Cerebellum (tissue), 4 donors: ENCODE measurements at places on chromosomes 7 and 10. TPM values are rescaled to one million over a fixed set of nuclear protein-coding genes. Genes with fewer than 3 reads are reported as not detected.

The CFAP69 gene
- total RNA-seq: 16.8 TPM

The PDE6C gene
- not detected for total RNA-seq

The PGAM2 gene
- total RNA-seq: 13.0 TPM

The CYP26A1 gene
- 4.7 TPM for total RNA-seq

The TIMM23B gene
- total RNA-seq: 24.1 TPM

The CCL24 gene
- not detected for total RNA-seq

The H2BK1 gene
- not detected for total RNA-seq

- DNase-seq: no peak
These were observed 49.3 kb downstream of the C10orf120 start for GRCh38 chr10:122650331-122650730.

- DNase-seq: no peak
These were observed 46.3 kb downstream of the MRPL32 start for GRCh38 chr7:42978496-42978895.

DNA sequence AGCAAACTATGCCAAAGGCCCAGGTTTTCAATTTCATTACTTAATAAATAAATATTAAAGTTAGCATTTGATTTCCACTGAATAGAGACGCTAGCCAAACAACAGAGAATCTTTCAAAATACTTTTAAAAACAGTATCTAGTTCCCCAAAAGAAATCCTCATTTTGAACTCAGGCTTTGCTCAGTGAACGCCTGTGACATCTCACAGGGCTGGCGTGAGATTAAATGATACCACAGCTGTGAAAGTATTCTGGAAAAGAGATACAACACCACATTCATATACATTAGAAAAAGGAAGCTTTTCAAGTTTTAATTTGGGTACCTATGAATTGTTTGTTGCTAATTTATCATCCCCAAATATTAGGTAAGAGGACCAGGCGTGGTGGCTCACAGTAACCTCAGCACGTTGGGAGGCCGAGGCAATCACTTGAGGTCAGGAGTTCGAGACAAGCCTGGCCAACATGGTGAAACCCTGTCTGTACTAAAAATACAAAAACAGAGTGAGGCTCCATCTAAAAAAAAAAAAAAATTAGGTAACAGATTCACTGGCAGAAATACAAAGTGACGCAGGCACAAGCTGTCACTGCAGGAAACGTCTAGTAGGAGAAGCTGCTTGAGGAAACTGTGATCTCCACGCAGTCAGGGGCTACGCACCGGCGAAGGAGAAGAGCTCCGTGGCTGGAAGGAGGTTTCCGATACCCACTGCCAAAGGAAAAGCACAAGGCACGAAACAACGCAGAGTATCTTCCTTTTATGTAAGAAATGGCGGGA lies 50.0 kb downstream of the AMZ1 start:
- peak; percentile 84 for DNase-seq

DNA sequence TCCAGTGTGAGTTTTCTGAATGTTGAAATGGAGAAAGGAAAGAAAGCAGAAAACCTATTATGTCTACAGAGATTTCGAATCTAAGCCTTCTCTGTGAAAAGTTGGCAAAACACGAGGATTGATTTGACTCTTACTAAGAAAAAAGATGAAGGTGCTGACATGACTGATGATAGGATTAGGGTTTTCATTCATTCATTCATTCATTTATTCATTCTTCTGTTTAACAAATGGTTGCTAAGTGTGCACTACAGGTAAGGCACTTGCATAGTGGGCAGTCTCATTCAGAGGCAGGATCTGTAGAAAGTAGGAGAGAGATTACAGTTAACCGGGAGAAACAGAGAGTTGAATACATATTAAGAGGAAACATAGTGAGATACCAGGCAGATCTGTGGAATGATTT lies 137.1 kb downstream of the ZNF365 start:
- no peak for DNase-seq

- no peak for DNase-seq
These were observed 41.5 kb upstream of the KMT2E start for GRCh38 chr7:104972500-104972899.

- DNase-seq: no peak
These were observed 631.8 kb upstream of the CELF2 start for GRCh38 chr10:10385831-10386230.

DNA sequence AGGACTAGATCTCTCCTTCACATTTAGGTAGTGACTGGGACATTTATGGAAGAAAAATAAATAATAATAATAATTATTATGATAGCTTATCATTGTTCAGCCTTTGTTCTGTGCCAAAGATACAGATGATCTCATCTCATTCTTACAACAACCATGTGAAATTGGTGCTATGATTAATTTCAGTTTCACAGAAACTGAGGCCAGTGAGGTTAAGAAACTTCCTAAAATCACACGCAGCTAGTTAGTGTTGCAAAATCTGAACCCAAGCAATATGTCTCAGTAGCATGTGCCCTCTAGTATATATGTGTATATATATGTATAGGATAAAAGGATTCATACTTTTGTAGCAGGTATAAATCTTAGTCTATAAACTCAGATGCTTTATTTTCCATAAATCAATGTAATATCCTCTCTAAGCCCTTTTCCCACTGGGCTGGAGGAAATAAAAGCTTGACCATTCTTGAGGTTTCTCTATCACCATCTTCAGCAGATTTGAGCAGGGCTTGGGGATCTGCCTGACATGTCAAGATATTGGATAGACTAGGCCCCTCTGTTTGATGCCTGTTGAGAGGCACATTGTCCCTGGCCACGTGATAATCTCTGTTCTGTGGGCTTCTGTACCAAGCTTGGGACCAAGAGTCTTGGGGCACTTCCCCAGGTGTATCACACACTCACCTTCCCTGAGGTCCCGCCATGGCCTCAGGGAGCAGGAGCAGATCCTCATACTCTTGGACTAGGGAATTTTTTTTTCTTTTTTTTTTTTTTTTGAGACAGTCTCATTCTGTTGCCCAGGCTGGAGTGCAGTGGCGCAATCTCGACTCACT lies 172.6 kb upstream of the NRP1 start:
- DNase-seq: no peak

GRCh38 chr10:17349717-17350116 lies 104.7 kb downstream of the ST8SIA6 start:
- DNase-seq: no peak

DNA sequence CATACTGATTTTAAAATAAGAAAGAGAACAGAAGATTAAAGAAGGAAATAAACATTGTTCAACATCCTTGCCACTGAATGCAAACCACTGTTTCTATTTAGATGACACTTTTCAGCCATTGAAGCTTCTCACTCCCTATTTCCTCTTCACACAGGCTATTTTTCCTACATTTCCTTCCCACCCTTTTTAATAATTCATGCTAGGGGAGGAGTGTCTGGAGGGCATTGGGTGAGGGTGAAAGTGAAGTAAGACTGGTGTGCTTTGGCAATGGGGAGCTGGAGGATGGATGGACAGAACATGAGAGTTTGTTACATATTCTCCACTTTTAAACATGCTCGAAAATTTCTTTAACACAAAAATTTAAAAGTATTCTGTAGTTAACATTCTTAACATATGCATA lies 168.8 kb upstream of the GLI3 start:
- no peak for DNase-seq

GRCh38 chr10:95478935-95479334 lies 82.2 kb downstream of the SORBS1 start:
- DNase-seq: no peak

GRCh38 chr7:96686305-96686704 lies 23.3 kb downstream of the SEM1 start:
- DNase-seq: no peak

- DNase-seq: no peak
These were observed 97.5 kb downstream of the ZNF365 start for GRCh38 chr10:62471711-62472110.

GRCh38 chr7:20374399-20374798 lies 43.7 kb downstream of the ITGB8 start:
- DNase-seq: no peak
